ENCODE measurements at places on chromosomes 11 and 22.

GRCh38 chr11:84558085-84558905 is 1068.8 kb downstream of the DLG2 start:
- no peak for DNase-seq

- no peak for DNase-seq
These were observed 5.2 kb downstream of the POLD4 start for GRCh38 chr11:67347964-67348749.

DNA sequence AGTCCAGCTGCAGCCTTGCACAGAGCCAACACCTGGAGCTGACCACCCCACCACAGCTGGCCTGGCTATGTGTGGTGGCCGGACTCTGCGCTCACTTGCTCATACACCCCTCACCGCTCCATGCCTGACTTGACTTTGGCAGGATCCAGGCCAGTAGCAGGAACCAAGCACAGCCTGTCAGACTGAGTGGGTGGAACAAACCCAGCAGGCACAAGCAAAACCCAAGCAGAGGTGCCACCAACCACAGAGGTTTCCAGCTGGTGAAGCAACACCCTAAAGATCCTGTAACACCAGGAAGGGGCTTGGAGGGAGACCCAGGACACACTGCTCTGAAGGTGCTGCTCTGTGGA is 44.9 kb upstream of the WNT11 start:
- no peak for DNase-seq

GRCh38 chr11:8055091-8055835 is 25.7 kb upstream of the TUB start:
- no peak for DNase-seq

DNA sequence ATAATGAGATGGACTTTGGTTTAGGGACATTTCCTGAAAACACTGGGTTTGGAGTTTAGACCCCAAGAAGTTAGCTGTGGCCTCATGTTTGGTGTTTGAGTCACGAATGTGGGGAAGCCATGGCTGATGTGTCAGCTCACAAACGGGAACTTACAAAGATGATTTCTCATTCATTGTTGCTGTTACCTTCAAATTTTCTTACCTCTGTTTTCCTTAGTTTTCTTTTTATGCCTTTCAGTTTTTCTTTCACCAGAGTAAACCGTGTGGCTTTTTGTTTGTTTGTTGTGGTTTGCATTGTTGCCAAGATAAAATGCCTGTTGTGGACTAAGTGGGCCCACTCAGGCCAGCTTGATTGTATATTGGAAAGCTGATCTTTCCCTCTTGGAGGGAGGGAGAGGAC is 89.1 kb downstream of the SWAP70 start:
- DNase-seq, result no peak

DNA sequence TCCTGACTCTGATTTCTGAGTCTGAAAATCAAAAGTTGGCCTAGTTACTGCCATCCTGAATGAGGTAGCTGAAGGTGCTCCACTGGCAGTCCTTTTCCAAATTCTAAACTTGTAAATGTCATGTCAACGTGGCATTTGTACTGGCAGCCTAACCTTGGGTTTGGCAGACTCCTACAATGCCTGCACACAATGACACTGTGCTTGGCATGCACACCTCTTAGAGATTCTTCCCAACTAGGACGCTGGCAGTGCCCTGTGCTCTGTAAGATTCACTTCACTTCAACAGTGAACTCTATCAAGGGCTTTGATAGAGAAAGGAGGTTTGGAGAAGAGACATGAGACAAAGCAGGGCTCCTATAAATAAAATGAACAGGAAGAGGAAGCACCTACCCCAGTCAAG is 21.9 kb upstream of the PPP2R1B start:
- no peak for DNase-seq

DNA sequence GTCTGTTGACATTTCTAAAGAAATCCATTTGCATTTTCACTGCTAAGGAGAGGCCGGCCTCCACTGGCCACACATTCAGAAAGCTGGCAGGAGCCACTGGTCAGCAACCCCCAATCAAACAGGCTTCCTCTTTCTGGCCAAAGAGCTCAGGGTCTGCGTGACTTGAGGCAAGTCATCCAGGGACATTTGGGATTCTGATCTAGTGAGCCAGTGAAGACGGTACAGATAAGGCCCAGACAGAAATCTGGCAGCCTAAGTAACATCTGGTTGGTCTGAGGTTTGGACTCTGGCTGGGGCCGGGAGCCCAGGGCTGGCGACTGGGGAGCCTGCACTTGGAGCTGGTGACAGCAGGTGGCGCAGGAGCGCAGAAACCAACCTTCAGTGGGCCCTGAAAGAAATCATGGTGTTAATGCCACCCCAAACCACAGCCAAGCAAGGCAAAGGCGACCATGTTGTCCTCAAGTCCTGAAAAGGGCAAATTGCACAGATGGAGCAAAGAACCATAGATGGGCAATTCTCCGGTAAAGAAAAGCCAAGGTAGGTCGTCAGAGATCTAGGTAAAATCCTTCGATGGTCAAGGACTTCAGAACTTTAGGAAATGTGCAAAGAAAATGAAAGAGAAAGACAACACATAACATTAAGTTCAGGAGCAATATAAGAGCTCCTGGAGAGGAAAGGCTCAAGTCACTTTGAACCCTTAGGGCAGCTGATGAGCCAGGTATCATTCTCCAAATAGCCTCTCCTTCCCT is 99.4 kb upstream of the BLID start:
- no peak for DNase-seq

DNA sequence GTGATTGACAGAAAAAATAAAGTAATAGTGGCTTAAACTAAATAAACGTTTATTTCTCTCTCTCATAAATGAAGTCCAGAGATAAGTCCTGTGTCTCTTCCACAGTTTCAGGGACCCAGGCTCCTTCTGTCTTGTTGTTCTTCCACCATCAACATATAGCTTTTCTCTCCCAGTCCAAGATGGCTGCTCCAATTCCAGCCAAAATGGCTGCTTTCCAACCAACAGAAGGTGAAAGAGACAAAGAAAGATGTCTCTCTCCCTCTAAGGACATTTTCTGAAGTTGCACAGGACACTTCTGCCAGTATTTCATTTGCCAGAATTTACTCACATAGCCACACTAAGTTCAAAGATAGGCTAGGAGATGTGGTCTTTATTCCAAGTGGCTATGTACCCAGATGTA is 9.4 kb upstream of the PLEKHB1 start:
- DNase-seq, result no peak

GRCh38 chr11:35588627-35589026 is 29.6 kb upstream of the FJX1 start:
- DNase-seq, result no peak

GRCh38 chr11:9905960-9906791 is 242.3 kb downstream of the SWAP70 start:
- DNase-seq, result no peak
